ENCODE measurements at places on chromosomes 2 and 18. TPM values are rescaled to one million over a fixed set of nuclear protein-coding genes. Genes with fewer than 3 reads are reported as not detected.

- H3K4me1 ChIP-seq = no peaks in the 10 kb centered on the region
- no peak overlapping the region for H3K27ac ChIP-seq
- no peak for DNase-seq
- no peaks in the 10 kb centered on the region for H3K27me3 ChIP-seq
- H3K4me3 ChIP-seq = no peak overlapping the region
- H3K36me3 ChIP-seq = no peaks in the 10 kb centered on the region
These were observed 193.4 kb downstream of the CCDC102B start for GRCh38 chr18:68991286-68991685.

PROKR1 gene
- not detected for total RNA-seq

DNA sequence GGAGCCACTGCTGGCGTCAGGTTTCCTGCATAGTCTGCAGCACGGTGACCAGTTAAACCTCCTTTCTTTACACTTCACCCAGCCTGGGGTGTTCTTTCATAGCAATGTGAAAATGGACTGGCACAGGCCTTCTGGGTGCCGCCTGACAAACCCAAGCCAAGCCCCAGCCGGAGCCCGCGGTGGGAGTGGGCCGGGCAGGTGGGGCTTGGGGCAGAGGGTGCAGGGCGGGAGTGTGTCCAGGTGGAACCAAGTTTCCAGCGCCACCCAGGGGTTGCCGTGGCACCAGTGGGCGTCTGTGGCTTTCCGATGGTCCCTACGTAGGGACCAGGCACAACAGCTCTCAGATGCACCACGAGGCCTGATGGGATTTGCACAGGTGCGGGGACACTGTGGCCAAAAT, 75.8 kb downstream of the RTP5 start:
- no peaks in the 10 kb centered on the region for H3K27me3 ChIP-seq
- no peaks in the 10 kb centered on the region for H3K36me3 ChIP-seq
- H3K4me3 ChIP-seq = no peak overlapping the region

DNA sequence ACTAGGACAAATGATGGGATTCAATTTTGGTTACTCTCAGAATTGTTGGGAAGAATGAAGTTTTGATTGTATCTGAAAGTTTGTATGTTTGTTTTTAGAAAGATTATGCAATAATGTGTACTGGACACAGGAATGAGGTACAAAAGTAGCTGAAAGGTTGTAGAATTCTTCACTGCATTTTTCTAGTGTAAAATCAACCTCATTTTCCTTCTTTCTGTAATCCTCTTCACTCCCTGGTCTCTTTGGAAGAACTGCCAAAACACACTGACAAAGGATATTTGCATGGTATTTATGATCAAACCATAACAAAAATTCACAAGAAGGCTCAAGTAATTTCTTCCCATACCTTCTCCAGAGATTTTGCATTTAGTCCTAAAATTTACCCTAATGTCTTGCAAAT, 110.7 kb downstream of the ZEB2 start:
- DNase-seq = no peak
- no peak overlapping the region for H3K27ac ChIP-seq
- H3K36me3 ChIP-seq = no peaks in the 10 kb centered on the region
- no peaks in the 10 kb centered on the region for H3K27me3 ChIP-seq

DNA sequence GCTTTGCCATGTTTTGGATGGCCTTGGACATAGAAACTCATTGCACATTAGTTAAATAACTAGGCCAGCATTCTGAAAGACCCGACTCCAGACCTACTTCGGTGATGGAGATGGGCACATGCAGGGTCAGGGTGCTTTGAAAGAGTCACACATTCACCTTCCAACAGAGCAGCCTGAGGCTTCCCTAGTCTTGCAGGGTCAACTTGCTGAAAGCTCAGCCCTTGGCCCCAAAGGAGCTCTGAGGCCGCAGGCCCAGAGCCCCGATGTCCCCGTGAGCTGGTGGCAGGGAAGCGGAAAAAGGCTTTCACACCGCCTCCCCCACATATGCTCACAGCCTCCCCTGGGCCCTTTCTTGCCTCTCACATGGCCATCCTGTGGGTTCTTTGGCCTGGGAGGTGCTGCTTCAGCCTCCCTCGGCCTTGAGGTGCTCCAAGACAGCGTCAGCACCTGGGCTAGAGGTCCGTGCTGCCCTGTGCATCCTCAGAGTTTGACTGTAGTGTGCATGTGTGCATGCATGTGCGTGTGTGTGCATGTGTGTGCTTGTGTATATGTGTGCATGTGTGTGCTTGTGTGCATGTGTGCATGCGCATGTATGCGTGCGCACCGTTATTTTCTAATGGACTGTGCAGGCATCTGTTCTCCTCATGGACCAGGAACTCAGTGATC, 21.6 kb downstream of the LDLRAD4 start:
- H3K27me3 ChIP-seq = no peaks in the 10 kb centered on the region
- peak; percentile 7 for DNase-seq
- H3K36me3 ChIP-seq = no peaks in the 10 kb centered on the region
- no peak overlapping the region for H3K4me3 ChIP-seq

DNA sequence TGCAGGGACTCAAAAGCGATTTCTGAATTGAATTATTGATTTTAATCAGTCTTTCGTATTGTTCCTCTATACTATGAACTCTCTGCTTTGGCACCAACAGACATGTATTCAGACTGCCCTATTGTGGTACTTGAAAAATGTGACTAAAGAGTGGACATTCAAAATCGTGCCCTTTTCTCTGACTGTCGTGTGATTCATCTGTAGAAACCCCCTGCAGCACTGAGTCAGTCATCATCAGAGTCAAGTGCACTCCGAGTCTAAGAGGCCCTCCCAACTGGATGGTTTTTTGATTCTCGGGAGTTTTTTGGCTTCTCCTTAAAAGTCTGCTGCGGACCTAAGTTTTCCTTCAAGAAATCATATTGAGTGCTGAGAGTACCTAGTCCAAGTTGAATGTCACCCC, 96.4 kb upstream of the FOSL2 start:
- H3K27me3 ChIP-seq = no peaks in the 10 kb centered on the region
- no peaks in the 10 kb centered on the region for H3K36me3 ChIP-seq
- H3K27ac ChIP-seq = no peak overlapping the region

TRIM43 gene
- not detected for total RNA-seq

DNA sequence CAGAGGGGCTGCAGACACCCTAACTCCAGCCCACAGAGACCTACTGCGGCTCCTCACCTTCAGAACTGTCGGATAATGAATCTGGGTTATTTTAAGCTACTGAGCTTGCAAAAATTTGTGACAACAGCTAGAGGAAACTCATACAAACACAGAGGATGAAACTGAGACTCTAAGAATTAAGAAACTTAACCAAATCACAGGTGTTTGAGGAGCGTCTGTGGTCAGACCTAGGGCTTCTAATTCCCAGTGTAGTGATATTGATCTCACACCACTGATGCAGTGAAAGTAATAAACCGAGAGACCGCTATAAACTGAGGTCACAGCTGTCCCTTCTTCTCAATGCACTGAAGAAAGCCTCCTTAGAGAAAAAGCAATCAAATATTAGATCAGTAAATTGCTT, 110.1 kb downstream of the RGPD3 start:
- H3K36me3 ChIP-seq = no peaks in the 10 kb centered on the region
- no peak for DNase-seq
- H3K27me3 ChIP-seq = no peaks in the 10 kb centered on the region
- no peaks in the 10 kb centered on the region for H3K4me1 ChIP-seq
- H3K4me3 ChIP-seq = no peak overlapping the region

PEX13 gene
- total RNA-seq = 58.2 TPM

AP1S3 gene
- 4.7 TPM for total RNA-seq

GRCh38 chr2:181778621-181779201, 98.4 kb upstream of the NEUROD1 start:
- H3K4me1 ChIP-seq = no peaks in the 10 kb centered on the region
- H3K27ac ChIP-seq = no peak overlapping the region

- no peak for DNase-seq
- no peaks in the 10 kb centered on the region for H3K4me1 ChIP-seq
- no peak overlapping the region for H3K27ac ChIP-seq
- no peaks in the 10 kb centered on the region for H3K36me3 ChIP-seq
These were observed 222.0 kb upstream of the CHAC2 start for GRCh38 chr2:53545604-53546003.

DNA sequence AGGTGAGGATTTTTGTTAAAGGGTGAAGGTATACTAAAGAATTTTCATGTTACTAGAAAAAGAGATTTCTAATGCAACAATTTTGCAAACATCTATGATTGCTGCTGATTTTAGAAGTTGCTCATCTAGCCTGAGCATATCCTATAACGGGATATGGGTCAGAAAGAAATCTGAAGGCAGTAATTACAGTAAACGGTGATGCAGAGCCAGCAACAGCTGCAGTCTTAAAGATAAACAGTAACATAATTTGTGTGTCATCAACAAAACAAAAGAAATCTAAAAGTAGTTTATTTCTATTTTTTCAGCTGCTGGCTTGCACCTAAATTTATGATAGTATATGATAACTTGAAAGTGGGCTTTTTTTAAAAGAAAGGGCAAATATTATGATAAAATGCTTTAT, 215.7 kb downstream of the SLC4A10 start:
- no peak overlapping the region for H3K27ac ChIP-seq
- no peaks in the 10 kb centered on the region for H3K27me3 ChIP-seq
- DNase-seq = no peak
- no peak overlapping the region for H3K4me3 ChIP-seq
- H3K4me1 ChIP-seq = no peaks in the 10 kb centered on the region

- peaks cover 3% of the 10 kb centered on the region for H3K27me3 ChIP-seq
- DNase-seq = no peak
- H3K4me1 ChIP-seq = no peaks in the 10 kb centered on the region
These were observed 143.0 kb downstream of the TSN start for GRCh38 chr2:121898483-121898882.

GRCh38 chr2:195818526-195818925, 161.5 kb downstream of the SLC39A10 start:
- no peaks in the 10 kb centered on the region for H3K4me1 ChIP-seq
- no peak overlapping the region for H3K27ac ChIP-seq
- no peaks in the 10 kb centered on the region for H3K27me3 ChIP-seq
- H3K4me3 ChIP-seq = no peak overlapping the region

- no peak overlapping the region for H3K4me3 ChIP-seq
- no peaks in the 10 kb centered on the region for H3K4me1 ChIP-seq
- H3K27ac ChIP-seq = no peak overlapping the region
- H3K27me3 ChIP-seq = no peaks in the 10 kb centered on the region
- H3K36me3 ChIP-seq = peaks cover 5% of the 10 kb centered on the region
These were observed 33.4 kb downstream of the TTR start for GRCh38 chr18:31624892-31625640.

DNA sequence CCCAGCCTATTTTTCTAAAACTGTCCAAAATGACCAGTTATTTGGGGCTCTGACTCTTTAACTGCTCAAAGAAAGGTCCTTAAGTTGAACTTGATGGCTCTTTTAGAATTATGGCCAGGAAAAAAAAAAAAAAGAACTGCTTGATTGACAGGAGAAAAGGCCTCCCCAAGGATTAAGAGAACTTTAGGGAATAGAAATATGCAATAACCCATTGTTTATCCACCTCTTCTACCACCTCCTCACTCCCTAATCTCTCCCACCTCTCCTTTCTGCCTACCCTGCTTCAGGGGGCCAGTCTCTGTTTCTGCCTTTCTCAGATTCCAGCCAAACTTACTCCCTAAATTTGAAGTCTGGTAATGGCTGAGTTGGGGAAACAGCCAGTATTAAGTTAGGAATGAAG, 5.7 kb upstream of the STRN start:
- no peak overlapping the region for H3K4me3 ChIP-seq
- no peak for DNase-seq
- no peaks in the 10 kb centered on the region for H3K27me3 ChIP-seq

GREB1 gene
- 83.6 TPM for total RNA-seq

DNA sequence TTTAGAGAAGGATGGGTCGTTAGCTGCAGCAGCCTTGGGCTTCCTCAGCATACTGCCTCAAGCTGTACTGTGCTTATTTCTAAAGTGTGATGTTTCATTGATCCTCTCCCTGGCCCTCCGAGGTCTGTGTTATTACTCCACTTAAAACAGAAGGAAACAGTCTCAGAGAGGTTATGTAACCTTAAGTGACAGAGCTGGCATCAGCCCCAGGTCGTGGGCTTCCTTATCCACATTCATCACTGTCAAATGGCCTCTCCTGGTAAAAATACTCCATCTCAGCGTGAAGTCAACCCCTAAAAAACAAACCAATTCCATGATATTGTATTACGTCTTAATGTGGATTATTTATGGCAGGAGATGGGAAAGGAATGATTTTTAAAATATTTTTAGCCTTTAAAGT, 153.3 kb upstream of the NOSTRIN start:
- no peak overlapping the region for H3K4me3 ChIP-seq
- no peak for DNase-seq
- H3K27me3 ChIP-seq = no peaks in the 10 kb centered on the region
- no peaks in the 10 kb centered on the region for H3K4me1 ChIP-seq

CERKL gene
- total RNA-seq = 0.29 TPM

SYT4 gene
- not detected for total RNA-seq

MZT2B gene
- total RNA-seq = 91.0 TPM

CCDC102B gene
- 9.1 TPM for total RNA-seq

GRCh38 chr2:187453078-187453641, 5.1 kb upstream of the CALCRL start:
- H3K27ac ChIP-seq = no peak overlapping the region
- no peak overlapping the region for H3K4me3 ChIP-seq
- no peak for DNase-seq

DNA sequence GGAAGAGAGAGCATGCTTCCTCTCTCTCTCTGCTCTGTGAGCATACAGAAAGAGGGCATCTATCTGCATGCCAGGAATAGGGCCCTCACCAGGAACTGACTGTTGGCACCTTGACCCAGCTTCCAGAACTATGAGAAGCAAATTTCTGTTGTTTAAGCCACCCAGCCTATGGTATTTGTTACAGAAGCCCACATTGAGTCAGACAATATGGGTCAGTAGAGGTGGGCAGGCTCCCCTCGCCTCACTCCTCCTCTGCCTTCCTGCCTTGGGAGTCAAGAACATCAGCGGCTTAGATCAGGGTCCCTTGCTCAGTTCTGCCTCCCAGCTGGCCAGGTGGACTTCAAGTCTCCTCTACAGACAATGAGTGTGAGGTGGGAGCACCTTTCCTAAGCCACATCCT, 92.3 kb downstream of the COPS8 start:
- no peak overlapping the region for H3K4me3 ChIP-seq
- DNase-seq = no peak
- H3K27me3 ChIP-seq = no peaks in the 10 kb centered on the region
- no peak overlapping the region for H3K27ac ChIP-seq

GRCh38 chr18:6249170-6249569, 165.5 kb downstream of the L3MBTL4 start:
- H3K4me1 ChIP-seq = no peaks in the 10 kb centered on the region
- H3K4me3 ChIP-seq = no peak overlapping the region
- H3K36me3 ChIP-seq = no peaks in the 10 kb centered on the region
- H3K27me3 ChIP-seq = no peaks in the 10 kb centered on the region

Measured in breast epithelium (tissue), 4 donors.